ENCODE measurements at places on chromosomes 13 and 19.

DNA sequence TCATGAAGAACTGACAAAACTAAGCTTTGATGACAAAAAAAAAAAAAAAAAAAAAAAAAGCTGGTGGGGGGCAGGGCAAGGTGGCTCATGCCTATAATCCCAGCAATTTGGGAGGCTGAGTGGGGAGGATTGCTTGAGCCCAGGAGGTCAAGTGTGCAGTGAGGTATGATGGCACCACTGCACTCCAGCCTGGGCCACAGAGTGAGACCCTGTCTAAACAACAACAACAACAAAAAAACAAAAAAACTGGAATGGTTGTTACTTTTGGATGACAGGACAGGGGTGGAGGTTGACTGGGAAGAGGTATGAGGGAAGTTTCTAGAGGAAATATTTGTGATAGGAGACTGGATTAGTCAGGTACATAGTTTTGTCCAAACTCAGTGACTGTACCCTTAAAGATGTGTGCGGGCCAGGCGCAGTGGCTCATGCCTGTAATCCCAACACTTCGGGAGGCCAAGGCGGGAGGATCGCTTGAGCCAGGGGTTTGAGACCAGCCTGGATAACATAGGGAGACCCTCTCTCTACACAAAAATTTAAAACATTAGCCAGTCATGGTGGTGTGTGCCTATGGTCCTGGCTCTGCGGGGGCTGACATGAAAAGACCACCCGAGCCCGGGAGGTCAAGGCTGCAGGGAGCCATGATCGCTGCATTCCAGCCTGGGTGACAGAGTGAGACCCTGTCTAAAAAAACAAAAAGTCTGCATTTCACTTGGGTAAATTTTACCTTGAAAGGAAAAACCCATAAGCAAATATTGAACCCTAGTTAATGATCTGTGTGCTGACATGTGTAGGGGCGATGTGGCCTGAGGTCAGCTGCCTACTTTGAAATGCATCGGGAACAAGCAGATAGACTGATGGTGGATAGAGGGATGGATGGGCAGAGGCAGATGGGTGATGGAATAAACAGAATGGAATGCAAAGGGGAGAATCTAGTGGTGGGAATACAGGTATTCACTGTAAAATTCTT lies 37.0 kb downstream of the CERS4 start:
- DNase-seq, result no peak

- no peak for DNase-seq
Observed at GRCh38 chr13:33671560-33671959, 146.4 kb upstream of the RFC3 start.

DNA sequence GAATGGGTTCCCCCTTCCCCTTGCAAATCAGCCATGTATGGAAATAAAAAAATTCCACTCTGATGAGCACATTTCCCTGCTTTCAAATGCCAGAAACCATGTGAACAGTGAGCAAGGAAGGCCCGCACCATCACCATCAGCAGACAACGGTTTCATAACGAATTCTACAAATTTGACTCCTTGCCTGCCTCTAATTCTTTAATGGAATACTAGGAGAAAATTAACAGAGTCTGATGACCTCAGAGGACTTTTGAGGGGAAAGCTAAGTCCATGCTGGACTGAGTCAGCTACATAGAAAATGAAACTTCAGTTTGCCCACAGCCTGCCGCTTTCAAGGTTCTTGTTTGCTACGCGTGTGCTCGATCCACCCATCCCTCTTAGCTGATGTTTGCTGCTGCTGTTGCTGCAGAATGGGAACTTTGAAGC lies 46.7 kb upstream of the KL start:
- DNase-seq, result no peak

GRCh38 chr19:3383121-3383722 lies 16.8 kb downstream of the NFIC start:
- DNase-seq, result no peak

- no peak for DNase-seq
Observed at GRCh38 chr13:112113851-112114250, 46.9 kb downstream of the SOX1 start.

GRCh38 chr13:49495783-49496762 lies at the start of gene PHF11:
Gene PHF11, plus strand, starts transcription at chr13:49495953. Its CDS starts 49 bp downstream, at chr13:49496002.
- DNase-seq, result peak; percentile 93

GRCh38 chr19:27717825-27718224 lies 1495.1 kb downstream of the UQCRFS1 start:
- no peak for DNase-seq

DNA sequence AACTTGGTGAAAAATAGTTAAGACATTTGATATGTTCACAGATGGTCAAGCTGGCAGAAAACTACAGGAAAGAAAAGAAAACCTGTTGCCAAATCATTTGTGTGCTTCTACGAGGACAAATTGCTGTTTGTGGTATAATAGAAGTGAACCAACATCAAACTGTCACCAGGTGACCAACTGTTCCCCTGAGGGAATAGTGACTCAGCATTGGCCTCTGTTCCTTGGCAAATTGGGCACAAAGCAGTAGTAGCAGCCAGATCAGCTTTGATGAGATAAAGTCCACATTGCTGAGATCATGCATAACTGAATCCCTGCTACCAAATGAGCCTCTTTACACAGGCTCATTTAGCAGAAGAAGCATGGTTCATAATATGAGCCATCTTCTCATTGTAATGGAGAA lies 103.5 kb downstream of the POSTN start:
- DNase-seq, result no peak

GRCh38 chr19:17391371-17392151 lies 2.4 kb downstream of the CCDC194 start:
- no peak for DNase-seq

DNA sequence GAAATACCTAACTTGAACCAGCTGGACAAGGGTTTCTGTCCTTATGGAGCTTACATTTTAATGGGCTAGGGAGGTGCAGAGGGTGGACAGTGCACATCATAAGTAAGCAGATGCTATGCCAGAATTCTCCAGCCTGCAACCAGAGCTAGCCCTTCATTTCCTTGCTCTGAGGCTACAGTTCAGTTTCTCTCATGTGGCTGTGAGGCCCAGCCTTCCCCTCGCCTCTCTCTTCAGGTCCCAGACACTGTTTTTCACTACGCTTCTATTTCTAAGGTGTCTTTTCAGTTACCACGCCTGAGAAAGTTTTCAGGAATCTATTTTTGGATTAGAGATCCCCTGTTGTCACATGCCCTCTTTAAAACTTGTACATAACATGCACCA lies 141.9 kb downstream of the PCCA start:
- DNase-seq, result no peak

- no peak for DNase-seq
Observed at GRCh38 chr13:106295971-106296370, 239.5 kb downstream of the EFNB2 start.

DNA sequence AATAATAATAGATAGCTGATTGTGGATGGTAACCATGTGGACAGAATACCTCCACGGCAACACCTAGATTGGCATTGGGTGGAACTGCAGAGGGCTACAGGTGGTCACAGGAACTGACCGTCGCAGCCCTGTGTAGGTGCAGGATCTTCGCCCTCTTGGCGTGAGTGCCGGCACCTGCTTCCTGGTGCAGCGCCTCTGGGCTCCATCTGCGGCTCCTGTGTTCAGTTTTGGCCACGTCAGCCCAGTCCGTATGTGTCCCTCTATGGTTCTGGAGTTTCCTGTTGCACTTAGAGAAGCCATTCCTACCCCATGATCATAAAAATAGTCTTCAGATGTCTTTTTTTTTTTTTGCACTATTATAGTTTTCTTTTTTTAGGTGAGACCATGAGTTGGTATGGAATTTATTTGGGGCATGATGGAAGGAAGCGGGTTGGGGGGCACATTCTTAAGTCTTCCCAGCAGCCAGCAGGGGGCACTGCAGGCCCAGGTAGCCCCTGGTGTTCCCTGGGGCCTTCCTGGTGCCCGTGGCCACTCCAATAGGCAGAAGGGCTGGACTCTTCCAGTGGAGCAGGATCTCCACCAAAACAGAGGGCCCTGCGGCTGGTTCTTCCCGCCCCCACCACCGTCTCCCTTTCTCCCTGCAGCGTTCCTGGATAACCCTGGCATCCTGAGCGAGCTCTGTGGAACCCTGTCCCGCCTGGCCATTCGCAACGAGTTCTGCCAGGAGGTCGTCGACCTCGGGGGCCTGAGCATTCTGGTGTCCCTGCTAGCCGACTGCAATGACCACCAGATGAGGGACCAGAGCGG lies 10.1 kb upstream of the SLC25A42 start:
- peak; percentile 62 for DNase-seq

Measured in activated CD4-positive, alpha-beta T cell treated with anti-CD3 and anti-CD28 coated beads for 48 hours (primary cell).